NCI-H524 treated with DMSO at 0.1 percent for 48 hours (cell line): ENCODE measurements at places on chromosomes 2 and 18.

DNA sequence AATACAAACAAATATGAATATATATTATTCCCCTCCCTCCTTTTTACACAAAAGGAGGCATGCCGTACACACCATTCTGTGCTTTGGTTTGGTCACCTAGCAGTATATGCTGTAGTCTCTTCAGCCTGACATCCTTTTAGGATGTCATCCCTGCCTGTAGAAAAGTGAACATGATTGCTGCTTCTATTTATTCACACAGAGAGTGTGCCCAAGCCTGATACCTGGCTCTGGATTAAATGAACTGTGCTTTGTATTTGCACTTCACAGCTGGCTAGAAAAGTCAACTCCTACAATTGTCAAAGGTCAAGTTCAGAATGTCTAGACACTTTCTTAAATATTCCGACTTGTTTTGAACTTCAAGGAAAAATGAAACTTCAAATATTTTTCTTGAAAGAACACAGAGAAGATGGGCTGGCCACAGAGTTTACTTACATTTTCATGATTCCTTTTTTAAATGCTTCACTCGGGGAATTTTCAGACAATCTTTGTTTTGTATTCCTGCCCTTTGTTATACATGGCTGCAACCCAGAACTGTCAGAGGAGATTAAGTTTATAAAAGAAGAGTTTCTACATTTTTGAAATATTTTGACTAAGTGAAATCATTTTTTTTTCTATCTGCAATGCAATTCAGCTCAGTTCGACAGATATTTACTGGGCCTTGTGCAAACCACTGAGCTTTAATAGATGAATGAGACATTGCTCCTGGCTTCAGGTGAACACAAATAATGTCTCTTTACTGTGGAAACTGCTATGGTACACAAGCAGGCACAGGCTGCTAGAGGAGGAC is 33.5 kb downstream of the DAPL1 start:
- no peak for DNase-seq

- DNase-seq, result no peak
Observed at GRCh38 chr2:32264422-32265105, at the start of gene NLRC4. TSS of gene NLRC4 (minus strand) at chr2:32264886. CDS start at chr2:32256775, 8,111 bp downstream.

DNA sequence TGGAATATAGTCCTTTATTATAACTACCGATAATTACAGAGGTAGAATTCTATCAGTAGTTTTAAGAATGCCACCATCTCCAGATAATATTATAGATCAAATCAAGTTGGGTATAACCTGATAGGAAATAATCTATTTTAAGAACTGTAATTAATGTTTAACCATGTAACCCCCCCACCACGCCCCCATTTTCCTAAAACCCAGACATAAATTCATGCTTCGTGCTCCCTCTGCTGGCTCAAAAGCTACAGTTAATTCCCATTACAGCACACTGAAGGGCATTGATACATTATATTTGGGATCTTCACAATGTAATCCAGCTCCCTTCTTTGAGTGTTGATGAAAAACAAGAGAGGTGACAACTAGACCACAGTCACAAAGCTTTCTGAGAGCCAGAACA is 228.0 kb upstream of the SMAD7 start:
- no peak for DNase-seq

DNA sequence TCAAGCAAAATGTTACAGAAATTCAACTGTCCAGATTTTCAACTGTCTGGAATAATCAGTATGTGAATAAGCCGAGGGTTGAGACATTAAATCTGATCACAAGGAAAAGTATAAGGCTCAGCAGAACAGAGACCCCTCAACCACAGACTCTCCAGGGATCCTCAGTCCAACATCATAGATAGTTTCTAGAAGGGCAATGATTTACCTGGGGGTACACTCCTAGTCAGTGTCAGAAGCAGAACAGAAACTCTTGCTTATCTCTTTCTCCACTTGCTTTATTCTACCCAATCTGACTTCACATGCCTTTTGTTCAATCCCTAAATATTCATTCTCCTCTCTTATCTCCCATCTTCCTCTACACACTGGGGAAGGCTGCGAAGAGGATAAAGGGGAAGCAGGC is 36.4 kb downstream of the ICOS start:
- DNase-seq, result no peak

- no peak for DNase-seq
Observed at GRCh38 chr2:74530239-74531187, 780 bp downstream of the HTRA2 start.

DNA sequence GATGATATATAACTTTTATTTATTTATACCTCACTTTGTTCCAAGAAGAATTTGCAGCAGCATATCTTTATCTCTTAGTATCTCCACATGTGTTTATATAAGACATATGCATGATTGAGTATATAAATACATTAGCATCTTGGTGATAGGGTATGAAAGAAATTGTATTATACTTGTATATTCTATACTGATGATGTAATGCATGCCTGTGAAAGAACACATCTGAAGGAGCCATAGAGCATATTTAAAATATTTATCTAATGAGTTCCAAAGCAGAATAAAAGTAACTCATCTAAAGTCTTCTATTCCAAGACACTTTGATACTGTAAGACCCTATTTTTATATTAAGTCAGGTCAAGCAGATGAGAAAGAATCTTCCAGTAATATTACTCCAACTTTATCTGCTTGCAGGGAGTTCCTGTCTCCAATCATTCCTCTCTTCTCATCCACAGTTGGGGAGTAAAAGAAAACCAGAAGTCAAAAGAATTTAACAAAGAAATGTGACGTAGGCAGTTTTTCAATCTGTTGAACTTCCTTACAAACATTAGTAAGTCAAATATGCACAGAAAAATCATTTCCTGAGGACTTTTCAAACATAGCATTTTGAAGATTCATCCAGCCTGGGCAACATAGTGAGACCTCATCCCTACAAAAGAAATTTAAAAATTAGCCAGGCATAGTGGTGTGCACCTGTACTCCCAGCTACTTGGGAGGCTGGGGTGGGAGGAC is 76.7 kb downstream of the DTNB start:
- DNase-seq, result no peak

GRCh38 chr2:36477746-36478145 is 120.2 kb downstream of the FEZ2 start:
- DNase-seq, result no peak

DNA sequence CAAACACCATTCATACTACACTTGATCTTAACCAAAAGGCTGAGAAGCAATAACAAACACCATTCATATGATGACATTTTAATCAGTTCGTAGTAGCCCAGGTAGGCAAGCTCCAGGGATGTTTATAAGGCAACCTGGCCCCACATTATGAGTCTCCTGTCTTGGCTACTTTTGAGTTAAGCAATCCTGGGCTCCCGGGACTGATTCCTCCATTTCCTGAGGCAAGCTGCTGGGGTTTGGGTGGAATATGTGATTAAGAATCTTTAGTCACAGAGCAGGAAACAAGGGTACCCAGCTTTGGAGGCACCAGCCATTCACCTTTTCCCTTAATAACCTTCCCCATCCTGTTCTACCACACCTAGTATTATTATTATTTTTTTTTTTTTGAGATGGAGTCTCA is 24.5 kb upstream of the SPRED2 start:
- DNase-seq, result no peak

GRCh38 chr2:43737097-43737854 is 36.6 kb upstream of the DYNC2LI1 start:
- DNase-seq, result no peak

DNA sequence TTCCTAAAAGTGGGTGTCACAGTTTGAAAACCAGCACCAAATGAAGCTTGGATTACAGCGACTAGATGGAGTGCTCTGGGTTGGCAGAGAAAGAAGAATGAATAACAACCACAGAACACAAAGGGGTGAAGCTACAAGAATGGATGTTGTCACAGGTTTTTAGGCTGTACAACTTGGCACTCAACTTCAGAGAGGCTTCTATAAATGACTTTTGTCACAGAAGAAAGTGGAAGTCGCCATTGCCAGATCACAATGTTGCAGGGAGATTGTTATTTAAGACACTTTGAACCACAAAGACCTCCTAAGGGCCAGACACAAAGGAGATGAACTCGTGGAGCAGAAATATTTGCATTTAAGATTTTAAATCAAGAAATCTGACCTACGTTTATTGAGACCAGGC is 354.2 kb downstream of the CDH7 start:
- DNase-seq, result no peak

GRCh38 chr2:107313316-107313715 is 427.3 kb upstream of the ST6GAL2 start:
- no peak for DNase-seq

- no peak for DNase-seq
Observed at GRCh38 chr18:31077878-31078277, 24.3 kb downstream of the DSC2 start.

DNA sequence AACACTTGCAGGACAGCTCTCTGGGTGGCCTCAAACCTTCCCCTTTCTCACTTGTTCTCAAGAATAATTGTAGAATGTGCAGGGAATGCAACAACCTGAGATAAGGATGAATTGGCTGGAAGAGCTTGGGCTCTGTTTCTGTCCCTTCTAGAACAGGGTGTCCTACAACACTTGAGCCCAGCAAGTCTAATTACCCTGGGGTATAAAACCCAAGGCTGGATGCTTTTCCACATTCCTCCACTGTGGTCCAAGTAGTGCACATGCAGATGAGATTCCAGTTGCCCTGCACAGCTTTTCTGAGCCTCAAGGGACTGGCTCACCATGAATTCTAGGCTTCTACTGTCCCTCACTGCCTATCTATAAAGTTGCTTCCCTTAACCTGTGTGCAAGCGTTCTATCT is 140.8 kb upstream of the SPATS2L start:
- no peak for DNase-seq

- DNase-seq, result no peak
Observed at GRCh38 chr2:110804915-110805314, 72.5 kb downstream of the ACOXL start.

DNA sequence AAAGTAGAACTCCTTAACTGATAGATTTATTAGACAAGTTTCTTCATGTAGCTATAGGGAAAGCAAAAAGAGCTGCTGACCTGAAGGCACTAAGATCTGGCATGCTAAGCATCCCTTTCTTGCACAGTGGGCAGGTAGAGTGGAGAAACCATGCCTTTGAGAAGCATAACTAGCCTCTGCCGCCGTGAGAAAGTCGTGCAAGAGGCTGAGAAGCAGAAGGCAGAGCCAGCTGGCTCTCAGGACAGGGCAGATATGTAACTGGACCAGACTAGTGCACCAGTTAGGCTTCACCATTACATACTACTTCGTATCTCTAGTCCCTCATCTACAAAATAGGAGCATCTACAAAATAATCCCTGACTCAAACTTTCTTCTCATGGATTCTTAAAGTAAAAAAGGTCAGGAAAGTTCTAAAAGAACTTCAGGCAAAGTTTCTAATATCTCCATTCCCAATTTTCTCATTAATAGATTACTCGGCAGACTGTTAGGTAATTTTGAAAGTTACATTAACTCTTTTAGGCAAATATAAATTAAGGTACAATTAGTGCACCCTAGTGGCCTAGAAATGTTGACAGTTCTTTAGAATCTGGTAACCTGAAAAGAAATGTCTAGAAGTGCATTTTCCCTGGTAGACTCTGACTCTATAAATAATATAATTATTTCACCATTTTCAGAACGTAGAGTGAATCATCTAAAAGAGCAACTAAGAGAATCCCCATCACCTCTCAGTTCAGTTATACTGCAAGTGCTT is 10.3 kb downstream of the ERBB4 start:
- no peak for DNase-seq
